ENCODE measurements at places on chromosomes 12 and 14.

- DNase-seq: no peak
Observed at GRCh38 chr12:69423037-69423905, 46.9 kb upstream of the FRS2 start.

DNA sequence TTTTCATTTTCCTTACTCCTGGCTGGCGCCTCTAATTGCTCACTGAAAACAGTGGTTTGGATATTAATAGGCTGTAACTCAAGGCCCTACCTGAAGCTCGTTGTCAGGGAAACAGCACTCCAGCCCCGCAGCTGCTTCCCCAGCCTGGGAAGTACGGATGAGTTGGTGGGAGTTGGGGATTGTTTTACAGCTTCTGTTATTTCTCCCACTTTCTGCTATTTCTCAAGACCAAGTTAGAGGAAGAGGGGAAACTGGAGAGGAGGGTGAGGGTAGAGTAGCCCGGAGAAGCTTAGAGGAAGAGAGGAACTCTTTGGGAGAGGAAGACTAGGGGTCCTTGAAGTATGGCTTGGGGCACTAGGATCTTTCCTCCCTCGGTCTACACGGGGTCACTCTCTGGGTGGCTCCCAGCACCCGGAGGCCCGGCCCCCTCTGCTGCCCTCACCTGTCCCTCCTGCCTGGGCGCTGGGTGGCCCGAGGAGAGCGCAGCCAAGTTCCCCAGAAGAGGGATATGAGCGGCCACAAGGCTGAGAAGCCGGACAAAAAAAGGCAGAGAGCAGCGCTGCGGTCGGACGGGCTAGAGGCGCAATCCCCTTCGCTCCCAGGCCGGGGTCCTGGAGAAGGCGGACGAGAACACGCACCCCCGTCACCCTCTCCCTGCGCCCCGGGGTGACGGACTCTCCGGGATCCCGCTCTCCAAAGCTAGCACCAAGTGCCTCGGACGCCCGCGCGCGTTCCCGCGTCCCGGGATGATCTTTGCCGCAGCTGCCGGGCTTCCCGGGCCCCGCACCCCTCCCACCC, 671 bp downstream of the SPTB start:
- no peak for DNase-seq

- DNase-seq: no peak
Observed at GRCh38 chr14:67360470-67361206, 510 bp downstream of the EIF2S1 start.

GRCh38 chr12:121719926-121720414, 7.4 kb downstream of the TMEM120B start:
- no peak for DNase-seq

- DNase-seq: no peak
Observed at GRCh38 chr12:1279050-1279449, 288.0 kb downstream of the ERC1 start.

GRCh38 chr14:71783088-71783487, 149.1 kb upstream of the RGS6 start:
- DNase-seq: no peak

DNA sequence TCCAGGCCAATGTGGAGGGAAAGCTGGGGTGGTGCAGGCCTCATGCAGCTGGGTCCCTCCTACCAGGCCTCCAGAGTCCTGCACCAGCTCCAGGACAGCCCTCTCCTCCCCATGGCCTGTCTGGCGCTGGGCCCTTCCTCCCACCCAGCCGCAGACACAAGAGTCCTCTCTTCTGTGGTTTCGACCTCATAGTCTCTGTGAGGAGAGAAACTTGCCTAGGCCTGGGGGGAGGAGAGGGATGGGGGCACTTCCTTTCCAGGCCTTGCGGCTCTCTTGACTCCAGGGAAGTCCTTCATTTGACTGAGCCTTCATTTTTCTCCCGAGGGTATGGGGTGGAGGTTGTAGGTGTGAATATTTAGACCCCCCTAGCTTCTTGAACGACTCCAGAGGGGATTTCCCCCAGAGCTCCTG, 2.3 kb downstream of the MMP14 start:
- DNase-seq: no peak

- no peak for DNase-seq
Observed at GRCh38 chr12:92743026-92743425, 40.2 kb downstream of the PLEKHG7 start.

- no peak for DNase-seq
Observed at GRCh38 chr12:91142221-91142631, 30.9 kb upstream of the LUM start.

GRCh38 chr14:72740966-72741825, 152.7 kb downstream of the DPF3 start:
- no peak for DNase-seq

GRCh38 chr12:91230841-91231240, 48.2 kb upstream of the DCN start:
- no peak for DNase-seq

GRCh38 chr14:73712540-73713180, 1.5 kb downstream of the PNMA1 start:
- DNase-seq: no peak

DNA sequence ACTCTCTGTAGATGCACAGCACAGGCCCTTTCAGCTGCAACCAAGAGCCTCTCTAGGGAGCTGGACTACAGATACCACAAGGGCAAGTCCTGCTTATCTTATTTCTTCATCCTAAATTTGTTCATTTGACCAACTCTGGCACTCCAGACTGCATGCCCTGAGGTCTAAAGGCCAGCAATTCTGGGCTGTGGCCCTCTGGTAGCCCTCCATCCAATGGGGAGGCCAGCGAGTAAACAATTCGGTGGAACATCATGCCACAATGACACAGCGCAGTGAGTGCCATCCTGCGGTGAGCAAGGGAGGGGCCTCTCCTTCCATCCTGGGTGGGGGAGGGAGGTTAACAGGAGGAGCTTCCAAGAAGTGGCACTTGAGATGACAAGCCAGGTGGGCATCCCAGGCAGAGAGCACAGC, 652 bp upstream of the SELPLG start:
- DNase-seq: no peak

- DNase-seq: no peak
Observed at GRCh38 chr14:25102788-25103187, 52.8 kb upstream of the STXBP6 start.

GRCh38 chr14:103122947-103123633, at the start of gene TNFAIP2:
Gene TNFAIP2, plus strand, starts transcription at chr14:103123461. Its CDS starts 2,997 bp downstream, at chr14:103126458.
- DNase-seq: no peak

GRCh38 chr14:99239661-99240092, 32.3 kb downstream of the BCL11B start:
- DNase-seq: no peak

- no peak for DNase-seq
Observed at GRCh38 chr12:18074001-18074400, 16.0 kb downstream of the RERGL start.

DNA sequence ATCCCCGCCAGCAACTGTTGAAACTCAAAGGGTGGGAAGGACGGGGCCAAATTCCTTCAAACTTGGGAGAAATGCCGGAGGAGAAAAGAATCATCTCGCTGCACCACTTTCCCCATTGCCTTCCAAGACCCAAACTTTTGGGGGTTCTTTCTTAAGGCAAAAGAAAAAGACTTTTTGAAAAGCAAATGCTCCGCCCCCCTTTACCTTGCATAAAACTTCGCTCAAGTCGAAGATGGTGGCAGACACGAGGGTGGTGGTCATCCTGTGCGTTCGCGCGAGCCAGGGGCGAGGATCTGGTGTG, 239 bp downstream of the ZFP36L1 start:
- DNase-seq: no peak

- no peak for DNase-seq
Observed at GRCh38 chr12:99059824-99060511, 414.9 kb downstream of the APAF1 start.

DNA sequence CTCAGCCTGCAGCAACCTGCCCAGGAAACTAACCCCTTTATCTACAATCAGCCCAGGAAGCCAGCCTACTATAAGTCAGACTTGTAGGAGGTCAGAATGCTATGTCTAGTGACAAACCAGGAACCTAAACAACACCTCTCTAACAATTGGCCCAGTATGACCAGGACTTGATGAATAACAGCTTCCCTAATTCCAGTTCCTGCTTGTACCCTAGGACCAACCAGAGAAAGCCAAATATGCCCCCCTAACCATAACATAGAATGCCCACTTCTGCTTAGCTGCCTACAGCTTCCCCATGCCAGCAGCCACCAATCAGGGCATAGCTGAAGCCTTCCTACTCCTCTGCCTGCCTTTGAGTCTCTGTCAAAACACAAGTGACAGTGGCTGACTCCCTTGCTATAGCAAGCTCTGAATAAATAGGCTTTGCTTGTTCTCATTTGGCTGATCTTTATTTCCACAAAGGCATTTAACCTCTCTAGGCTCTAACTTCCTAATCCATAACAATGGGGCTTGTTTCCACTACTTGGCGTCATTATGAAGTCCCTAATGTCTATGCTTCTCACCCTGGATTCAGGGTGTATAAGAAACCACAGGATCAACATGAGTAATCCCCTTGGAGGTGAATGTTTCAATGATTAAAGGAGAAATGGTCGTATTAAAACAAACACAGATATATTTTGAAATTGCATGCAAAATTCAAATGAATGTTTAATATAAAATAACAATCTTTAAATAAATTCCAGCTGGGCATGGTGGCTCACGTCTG, 220.2 kb downstream of the ANO6 start:
- no peak for DNase-seq

DNA sequence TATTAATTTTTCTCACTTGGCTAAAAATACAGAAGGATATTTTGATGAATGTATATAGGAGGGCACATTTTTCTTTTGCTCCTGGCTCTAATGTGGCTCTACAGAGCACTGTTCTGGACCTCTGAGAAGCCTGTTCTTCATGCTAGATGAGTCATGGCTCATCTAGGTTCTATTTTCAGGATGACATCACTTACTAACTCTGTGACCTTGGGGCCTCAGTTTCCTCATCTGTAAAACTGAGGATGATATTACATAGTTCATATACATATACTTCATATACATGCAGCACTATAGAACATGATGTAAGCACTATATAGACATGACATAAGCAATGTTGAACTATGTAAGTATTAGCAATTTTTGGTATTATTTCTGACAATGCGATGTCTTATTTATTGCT, 35.8 kb downstream of the SOCS2 start:
- no peak for DNase-seq

- no peak for DNase-seq
Observed at GRCh38 chr14:79363291-79363690, 848.0 kb downstream of the DIO2 start.

DNA sequence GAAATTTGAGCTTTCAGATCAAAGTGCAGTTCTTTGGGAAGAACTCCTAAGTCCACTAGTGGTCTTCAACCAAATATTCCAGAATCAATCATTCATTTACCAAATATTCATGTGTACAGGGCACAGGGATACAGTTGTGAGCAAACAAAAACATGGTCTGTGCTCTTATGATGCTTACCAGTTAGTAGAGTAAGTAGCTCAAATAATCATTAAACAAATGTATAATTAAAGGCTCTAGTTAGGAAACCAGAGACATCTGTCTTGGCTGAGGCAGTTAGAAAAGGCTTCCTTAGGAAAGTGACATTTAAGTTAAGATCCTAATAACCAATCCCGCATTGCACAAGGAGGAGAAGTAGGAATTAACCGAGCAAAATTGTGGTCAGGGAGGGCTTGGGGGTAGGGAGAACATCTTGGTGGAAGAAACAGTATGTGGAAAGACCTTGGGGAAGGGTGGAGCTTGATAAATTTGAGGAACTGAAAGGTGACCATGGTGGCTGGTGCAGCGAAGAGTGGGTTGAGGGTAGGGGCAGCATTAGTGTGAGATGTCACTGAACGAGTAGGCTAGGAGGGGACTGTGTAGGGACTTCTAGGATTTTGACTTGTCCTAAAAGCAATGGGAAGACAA, 40.0 kb downstream of the PEBP1 start:
- DNase-seq: no peak

DNA sequence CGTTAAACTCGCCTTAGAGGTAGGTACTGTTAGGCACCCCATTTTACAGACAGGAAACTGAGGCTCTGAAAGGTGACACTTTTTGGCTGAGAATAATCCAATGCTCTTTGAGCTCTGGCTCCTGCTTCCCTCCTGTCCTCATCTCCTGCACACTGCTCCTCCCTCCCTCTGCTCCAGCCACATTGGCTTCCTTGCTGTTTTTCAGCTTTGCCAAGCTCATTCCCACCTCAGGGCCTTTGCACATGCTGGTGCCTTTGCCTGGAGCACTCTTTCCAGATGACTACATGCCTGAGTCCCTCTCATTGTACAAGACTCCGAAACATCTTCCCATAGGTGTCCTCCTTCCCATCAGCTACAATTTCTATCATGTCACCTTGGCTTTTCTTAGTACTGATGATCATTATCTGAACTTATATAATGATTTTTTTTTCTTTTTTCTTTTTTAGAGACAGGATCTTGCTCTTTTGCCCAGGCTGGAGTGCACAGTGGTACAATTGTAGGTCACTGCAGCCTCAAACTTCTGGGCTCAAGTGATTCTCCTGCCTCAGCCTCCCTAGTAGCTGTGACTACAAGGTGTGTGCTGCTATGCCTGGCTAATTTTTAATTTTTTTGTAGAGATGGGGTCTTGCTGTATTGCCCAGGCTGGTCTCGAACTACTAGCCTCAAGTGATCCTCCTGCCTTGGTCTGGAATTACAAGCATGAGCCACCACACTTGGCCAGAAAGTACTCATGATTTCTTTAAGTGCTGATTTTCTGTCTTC, 15.2 kb downstream of the MSI1 start:
- no peak for DNase-seq

- no peak for DNase-seq
Observed at GRCh38 chr12:42904683-42905418, 315.3 kb upstream of the PRICKLE1 start.

DNA sequence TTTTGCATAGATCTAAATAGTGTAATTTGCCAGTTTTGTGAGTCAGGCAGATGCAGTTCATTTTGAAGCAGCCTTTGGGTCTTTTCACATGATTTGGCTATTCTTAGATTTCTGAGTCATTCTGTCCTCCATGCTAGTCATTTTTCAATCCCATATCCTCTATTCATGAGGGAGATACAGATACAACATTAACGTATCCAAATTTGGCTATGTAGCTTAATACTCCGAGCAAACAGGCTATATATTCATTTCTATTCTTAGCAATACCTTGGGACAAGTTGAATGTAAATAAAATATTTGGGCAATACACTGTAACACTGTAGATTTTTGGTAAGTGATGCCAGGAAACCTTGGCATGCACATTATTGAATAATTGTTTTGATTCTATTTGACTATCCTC, 270.7 kb upstream of the PDE3A start:
- no peak for DNase-seq

DNA sequence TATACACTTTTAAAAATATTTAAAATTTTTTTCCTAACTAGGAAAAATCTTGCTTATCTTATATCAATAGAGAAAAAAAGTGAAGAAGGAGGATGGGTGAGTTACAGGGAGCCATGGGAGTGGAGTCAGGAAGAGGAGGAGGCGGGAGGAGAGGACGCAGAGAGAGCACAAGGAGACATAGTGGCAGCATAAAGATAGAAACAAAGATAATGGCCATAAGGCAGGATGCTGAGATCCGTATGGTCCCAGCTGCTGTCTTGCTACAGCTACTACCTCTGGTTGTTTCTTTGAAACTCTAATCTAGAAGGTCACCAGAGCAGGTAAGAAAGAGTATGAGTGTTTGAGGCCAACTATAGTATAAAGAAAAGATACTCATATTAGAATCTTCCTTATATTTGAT, 2.6 kb upstream of the SOX5 start:
- no peak for DNase-seq
